ENCODE measurements at places on chromosomes 11 and 22.

DNA sequence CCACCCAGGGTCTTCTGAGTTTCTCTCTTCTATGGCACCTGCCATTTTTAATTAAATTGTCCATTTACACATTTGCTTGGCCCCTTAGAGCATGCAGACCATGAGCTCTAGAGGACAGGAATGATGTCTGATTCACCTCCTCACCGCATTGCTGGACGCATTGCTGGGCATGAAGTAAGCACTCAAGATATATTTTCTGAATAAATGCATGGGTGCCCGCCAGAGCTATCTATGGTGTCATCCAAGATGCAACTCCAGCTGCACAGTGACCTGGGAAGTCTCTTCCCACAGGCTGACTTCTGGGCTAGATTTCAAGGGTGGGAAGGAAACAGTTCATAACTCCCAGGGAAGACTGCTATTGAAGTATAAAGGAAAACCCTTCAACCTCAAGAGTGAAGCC lies 66.6 kb upstream of the ASPHD2 start:
- no peak for DNase-seq

GRCh38 chr11:27467181-27467913 lies 5.2 kb downstream of the LGR4 start:
- DNase-seq: no peak

DNA sequence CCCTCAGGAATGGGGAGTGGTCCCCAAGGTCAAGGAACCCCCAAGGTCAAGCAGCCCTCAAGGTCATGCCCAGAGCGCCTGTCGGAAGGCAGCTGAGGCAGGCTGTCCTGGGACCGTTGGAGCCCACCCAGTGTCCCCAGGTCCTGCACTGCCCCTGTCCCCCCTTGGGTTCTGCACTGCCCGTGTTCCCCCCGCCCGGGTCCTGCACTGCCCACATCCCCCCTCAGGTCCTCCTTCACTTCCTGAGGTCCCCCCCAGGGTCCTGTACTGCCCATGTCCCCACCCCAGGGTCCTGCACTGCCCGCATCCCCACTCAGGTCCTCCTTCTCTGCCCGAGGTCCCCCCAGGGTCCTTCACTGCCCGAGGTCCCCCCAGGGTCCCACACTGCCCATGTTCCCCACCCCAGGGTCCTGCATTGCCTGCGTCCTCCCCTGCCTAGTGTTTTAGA lies 1073.0 kb downstream of the BRD1 start:
- DNase-seq: no peak

DNA sequence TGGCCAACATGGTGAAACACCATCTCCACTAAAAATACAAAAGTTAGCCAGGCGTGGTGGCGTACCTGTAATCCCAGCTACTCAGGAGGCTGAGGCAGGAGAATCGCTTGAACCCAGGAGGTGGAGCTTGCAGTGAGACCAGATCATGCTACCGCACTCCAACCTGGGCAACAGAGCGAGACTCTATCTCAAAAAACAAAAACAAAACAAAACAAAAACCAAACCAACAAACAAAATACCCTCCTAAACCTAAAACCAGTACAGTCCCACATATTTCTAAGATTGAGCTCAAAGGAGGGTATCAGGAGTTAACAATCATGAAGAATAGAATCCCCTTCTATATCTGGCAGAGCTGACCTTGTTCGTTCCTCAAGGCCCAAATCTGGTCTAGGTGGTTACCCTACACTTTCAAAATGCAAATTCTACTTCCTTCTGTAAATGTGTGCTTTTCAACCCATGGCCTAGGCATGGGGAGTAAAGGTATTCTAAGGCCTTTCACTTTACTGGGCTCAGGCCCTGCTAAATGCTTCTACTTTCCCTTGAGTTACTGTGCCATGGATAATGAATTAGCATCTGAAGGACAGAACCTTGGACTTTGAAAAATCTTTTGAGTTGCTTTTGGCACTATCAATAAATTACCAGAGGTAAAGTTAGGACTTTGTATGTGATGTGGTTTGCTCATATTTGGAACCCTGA lies 10.4 kb upstream of the PPP2R1B start:
- no peak for DNase-seq

DNA sequence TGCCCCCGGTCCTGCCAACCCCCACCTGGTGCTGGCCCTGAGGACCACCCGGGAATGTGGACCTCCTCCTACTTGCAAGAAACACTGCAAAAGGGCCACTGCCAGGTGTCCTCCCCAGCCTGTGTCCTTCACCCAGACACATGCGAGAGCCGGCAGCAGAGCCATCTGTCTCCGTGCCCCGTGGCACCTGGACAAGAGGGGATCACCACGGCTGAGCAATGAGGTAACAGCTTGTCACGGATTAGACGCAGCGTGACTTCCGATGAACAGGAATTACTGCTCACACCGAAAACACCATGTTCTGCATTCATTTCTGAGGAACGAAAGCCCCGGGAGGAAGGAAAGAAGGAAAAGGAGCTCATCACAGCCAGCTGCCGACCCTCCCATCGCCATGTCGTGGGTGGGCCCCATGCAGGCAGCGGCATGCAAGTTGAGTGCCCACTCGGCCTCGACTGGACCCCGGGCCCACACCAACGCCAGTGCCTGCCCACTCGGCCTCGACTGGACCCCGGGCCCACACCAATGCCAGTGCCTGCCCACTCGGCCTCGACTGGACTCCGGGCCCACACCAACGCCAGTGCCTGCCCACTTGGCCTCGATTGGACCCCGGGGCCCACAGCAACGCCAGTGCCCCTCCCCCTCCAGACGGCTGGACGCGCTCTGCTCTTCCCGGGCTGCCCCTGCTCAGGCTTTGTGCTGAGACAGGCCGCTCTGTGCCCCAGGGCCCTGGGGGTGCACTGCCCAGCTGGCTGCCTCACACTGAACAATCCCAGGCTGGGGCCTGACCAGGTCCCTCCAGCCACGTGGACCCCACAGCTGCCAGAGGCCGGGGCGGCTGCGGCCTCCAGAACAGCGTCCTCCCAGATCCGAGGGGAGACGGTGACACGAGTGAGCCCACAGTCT lies 22.0 kb downstream of the CHID1 start:
- no peak for DNase-seq

DNA sequence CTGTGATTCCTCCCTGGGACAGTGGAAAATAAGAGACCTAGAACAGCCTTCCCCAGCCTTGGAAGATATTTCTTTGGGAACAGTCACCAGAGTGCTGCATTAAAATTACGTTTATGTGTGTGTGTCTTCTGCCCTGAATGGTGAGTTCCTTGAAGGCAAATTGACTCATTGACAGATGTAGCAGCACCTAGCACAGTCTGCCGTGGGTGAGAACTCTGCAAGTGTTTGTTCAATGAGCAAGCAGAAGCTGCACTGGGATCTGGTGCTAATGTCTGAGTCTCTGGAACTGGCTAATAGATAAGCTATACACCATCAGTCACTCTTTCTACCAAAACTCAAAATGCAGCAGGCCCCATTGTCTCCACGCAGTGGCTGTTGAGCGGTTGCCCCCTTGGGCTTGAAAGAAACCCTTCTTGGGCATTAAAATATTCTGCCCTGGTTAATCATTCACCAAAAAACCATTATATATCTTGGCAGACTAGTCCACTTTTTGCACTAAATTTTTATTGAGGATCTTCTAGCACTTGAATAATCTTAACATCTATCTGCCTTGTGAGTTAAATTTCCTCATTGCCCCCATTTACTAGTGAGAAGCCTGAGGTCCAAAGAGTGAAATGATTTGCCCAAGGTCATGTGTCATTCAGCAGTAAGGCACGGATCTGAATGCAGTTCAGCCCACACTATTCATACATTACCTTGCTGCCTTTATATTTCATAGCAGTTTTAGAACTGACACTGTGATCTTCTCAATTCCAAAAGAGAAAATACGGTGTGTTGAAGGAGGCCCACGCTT lies 87.8 kb upstream of the GALNT18 start:
- DNase-seq: no peak

DNA sequence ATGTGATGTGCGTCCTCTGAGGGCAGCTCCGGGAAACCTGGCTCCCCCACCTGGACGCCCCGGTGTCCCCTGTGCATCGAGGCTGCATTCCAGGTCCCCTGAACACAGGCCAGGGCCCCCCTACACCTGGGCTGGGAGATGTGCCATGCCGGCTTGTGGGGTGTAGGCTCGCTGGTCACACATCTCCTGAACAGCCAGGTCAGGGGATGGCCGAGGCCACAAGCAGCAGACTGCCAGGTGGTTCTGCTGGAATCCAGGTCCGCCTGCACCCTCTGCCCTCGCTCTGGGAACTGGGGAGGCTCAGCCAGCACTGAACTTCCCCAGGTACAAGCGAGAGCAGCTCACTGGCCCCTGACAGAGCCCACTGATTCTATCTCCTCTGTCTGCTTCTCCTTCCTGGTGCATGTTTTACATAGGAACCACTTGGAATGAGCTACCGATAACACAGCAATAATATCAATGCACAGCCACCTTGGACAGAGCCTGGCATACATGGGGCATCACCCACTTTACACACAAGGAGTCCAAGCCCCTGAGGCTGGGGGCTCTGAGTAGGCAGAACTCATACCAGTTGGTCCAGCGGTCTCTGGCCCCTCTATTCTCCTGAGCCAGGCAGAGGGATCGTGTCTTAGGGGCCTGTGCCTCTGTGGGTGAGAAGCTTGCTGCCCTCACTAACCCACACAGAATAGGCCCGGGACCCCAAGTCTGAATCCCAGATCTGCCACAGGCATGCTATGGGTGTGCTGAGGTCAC lies 46.8 kb downstream of the TBX1 start:
- DNase-seq: no peak

DNA sequence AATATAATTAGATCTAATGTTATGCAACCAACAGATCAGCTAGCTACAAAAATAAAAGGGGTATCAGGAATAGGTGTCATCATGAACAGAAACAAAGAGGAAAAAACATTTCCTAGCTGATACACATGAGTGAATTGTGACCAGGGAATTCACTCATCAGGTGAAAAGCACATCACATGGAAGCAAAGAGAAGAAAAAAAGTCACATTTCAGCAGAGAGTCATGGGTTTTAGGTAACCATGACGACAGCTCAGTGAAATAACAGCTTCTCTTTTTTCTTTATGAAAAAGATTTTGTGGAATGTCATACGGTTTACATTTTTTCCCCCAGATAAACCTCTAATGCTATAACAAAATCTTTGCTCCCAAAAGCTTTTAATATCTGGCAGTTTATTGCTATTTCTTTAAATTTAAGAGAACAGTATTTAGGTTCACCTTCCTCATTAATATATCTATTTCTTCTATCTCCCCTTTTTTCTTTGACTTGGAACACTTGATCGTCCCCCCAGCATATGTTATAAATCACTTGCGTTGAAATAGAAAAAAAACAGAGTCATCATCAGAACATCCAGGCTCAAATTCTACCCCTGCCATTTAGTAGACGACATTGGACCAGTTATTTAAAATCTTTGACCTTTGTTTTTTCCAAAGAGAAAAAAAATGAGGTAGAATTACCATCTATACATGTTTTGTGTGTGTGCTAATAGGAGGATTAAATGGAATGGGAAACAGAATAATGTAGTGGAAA lies 5.3 kb downstream of the TYR start:
- no peak for DNase-seq

DNA sequence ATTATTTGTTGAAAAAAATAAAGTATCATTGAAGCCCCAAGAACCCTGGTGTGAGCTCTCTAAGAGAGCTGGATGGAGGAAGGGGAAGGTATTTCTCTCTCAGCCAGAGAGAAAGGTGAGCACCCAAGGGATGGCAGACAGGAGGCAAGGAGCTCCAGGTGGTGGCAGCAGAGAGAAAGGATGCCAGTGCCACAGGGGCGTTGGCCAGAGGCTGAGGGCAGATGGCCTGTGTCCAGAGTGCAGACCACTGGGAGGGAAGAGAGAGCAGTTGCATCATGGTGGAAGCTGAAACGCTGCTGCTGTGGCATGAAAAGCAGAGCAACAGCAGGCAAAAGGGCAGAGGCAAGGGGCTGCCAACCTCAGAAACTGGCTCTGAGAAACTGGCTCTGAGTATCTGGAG lies 8.5 kb downstream of the SPON1 start:
- DNase-seq: peak; percentile 11

DNA sequence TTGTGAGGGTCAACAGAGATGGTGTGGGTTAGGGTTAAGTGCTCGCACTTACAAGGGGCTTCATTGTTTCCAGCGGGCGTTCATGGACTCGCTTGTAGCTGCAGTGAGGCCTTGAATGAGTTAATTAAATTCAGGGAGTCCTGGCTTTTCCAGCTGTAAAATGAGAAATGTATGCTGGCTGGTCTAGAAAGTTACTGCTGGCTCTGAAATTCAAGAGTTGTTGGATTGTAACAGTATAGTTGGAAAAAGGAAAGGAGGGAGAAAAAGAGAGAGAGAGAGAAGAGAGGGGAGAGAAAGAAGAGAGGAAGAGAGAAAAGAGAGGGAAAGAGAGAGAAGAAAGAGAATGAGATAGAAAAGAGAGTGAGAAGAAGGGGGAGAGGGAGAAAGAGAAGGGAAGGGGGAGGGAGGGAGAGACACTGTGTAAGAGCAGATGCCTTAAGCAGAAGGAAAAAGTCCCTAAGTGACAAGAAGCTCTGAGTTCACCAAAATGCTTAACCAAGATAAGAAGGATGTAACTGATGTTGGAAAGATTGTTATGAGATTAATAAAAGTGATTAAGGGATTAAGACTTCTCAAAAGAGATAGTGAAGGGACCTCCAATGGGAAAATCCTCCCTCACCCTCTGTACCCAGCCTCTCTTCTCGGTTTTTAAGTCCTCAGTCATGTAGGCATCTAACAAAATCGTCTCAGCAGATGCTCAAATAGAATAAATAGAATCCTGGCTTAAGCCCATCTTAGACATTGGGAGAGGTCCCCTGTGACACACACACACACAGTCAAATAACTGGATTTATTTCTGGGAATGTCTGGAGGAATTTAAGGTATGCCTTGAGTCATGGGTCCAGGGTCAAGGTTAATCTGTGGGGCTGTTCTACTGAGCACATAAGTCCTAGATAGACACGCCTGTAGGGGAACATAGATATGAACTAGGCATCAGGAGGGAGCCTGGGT lies 477.9 kb downstream of the MIAT start:
- DNase-seq: no peak

DNA sequence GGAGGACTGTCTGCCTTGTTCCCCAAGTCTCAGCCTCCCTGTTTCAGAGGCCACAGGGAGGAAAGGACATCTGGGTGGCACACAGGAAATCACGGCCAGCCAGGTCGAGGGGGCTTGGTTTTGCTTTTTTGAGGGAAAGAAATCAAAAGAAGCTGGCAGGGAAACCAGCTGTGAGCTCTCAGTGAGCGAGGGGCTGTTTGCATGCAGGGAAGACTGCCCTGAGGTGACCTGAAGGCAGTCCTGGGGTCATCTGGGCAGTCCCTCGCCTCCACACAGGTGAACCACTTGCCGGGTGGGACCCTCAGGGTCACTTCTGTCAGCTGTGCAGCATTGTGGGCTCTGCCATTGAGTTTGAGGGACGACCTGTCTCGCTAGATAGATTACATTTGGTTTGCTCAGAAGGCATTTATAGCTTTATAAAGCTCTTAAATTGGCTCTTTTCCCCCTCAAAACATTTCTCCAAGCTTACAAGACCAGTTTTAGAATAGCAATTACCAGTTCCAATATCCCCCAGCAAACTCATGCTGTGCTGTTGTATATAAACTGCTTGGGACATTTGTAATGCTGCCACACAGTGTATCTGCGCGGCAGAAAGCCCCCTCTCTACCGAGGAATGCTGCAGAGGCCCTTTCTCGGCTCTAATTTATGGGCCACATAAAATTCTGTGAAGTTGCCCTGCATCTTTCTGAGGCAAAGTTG lies 28.3 kb downstream of the PKNOX2 start:
- no peak for DNase-seq

GRCh38 chr11:113377681-113378412 lies 9.7 kb upstream of the ANKK1 start:
- peak; percentile 24 for DNase-seq

- DNase-seq: no peak
Observed at GRCh38 chr11:75801362-75802020, 13.5 kb upstream of the UVRAG start.
